GM23338 (cell line): ENCODE measurements at places on chromosomes 2 and 18. TPM values are rescaled to one million over a fixed set of nuclear protein-coding genes. Genes with fewer than 3 reads are reported as not detected.
A peak's percentile ranks its signal among the peaks of the same experiment; 100 is the strongest.

The EVX2 gene
- polyA plus RNA-seq = not detected in 2 replicates

The VAPA gene
- 158 and 162 TPM in 2 replicates for polyA plus RNA-seq

The M1AP gene
- polyA plus RNA-seq = 2.8 and 5.1 TPM in 2 replicates

The CCT7 gene
- 269 and 287 TPM in 2 replicates for polyA plus RNA-seq

- no peak overlapping the region for H3K27ac ChIP-seq
- H3K4me1 ChIP-seq = peaks cover 16% of the 10 kb centered on the region
- no peaks in the 10 kb centered on the region for H3K36me3 ChIP-seq
- H3K4me3 ChIP-seq = peak overlapping the region; percentile 83
- DNase-seq = peak; percentile 47
These were observed 128.7 kb downstream of the UXS1 start for GRCh38 chr2:106065268-106065982.
